Liver (tissue), 10 donors: ENCODE measurements at places on chromosomes 12 and 14. TPM values are rescaled to one million over a fixed set of nuclear protein-coding genes. Genes with fewer than 3 reads are reported as not detected.

DNA sequence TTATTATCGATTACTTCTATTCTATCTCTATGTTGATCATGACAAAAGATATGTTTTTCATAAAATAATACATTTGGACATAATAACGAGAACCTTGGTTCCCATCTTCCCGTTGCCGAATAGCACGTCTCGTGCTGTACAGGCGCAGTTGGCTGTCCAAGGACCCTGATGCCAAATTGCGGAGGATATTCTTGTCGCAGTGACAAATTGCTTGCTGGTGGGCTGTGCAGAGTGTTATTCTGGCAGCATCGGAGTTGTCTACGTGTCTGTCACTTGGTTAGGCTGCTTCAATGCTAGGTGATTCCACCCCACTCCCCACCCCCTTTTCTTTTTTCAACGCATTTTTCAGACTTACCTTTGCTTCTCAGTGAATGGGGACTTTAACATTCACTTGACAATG is 546.8 kb downstream of the PRKD1 start:
- no peak for DNase-seq
- H3K27ac ChIP-seq = no peak overlapping the region
- no peaks in the 10 kb centered on the region for H3K27me3 ChIP-seq
- H3K4me1 ChIP-seq = no peaks in the 10 kb centered on the region
- no peaks in the 10 kb centered on the region for H3K36me3 ChIP-seq

DNA sequence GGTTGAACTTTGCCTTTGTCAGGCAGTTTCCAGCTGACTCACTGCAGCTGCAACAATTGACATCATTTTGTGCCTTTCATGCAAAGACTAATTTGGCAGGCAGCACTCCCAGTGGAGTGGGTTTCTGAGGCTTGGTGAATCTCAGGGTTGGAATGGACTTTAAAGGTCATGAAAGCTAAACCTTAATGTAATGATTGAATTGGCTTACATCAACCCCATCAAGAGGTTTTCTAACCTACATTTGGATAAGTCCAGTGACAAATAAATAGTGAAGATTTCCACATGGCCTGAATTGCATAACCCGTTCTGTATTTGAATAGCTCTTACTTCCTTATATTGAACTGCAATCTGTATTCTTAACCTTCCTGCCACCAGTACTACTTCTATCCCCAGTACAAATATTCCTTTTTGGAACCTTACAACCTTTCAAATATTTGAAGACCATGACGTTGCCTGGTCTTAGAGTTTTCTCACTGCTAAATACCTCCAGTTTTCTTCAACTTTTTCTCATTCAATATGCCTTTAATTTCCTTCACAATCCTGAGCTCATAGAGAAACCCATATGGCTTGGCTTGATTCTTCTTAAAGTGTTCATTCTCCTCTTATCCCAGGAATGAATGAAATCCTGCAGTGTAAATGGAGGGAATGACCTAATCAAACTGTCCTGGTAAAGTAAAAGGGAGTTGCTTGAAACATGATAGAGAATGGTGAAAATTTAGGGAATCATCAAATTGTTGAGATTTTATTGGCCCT is 168.1 kb upstream of the NOVA1 start:
- no peaks in the 10 kb centered on the region for H3K36me3 ChIP-seq
- peak overlapping the region; percentile 62 for H3K27ac ChIP-seq
- no peaks in the 10 kb centered on the region for H3K4me1 ChIP-seq
- no peak for DNase-seq
- H3K27me3 ChIP-seq = no peaks in the 10 kb centered on the region

DNA sequence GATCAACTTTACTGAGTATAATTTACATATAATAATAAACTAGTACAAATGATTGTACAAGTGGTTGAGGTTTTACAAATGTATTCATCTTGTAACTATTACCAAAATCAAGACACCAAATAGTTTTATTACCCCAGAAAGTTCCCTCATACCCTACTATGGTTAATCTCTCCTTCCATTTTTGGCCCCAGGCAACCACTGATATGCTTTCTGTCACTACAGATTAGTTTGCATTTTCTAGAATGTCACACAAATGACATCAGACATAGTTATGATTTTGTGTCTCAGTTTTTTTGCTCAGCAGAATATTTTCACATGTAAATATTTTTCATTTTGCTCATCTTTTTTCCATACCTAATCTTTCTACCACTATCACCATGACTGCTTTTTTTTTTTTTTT is 49.1 kb downstream of the TMX1 start:
- H3K36me3 ChIP-seq = no peaks in the 10 kb centered on the region
- H3K4me1 ChIP-seq = no peaks in the 10 kb centered on the region
- H3K27me3 ChIP-seq = no peaks in the 10 kb centered on the region
- H3K27ac ChIP-seq = no peak overlapping the region
- H3K4me3 ChIP-seq = no peak overlapping the region

DNA sequence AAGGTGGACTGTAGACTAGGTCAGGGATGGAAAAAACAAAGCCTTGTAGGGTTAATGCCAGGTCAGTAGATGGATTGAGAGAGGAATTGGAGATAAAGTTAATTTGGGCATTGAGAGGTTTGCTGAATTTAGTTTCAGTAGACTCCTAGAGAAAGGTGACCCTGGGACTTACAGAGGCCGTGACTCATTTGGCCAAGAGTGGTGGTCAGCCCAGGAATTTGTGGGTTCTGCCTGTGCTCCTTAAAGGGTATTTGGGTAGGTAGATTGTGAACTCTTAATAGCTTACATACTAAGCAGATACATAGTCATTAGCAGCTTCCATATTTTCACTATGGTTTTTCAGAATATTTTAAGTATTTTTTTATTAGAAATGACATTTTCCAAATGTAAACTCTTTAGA is 21.8 kb downstream of the PLEKHA5 start:
- H3K4me3 ChIP-seq = no peak overlapping the region
- DNase-seq = no peak
- H3K4me1 ChIP-seq = peaks cover 3% of the 10 kb centered on the region

IGF1 gene
- 42.8 TPM for total RNA-seq
